Activated CD4-positive, alpha-beta T cell treated with anti-CD3 and anti-CD28 coated beads, Interleukin-2, Interleukin-6, amounts not matched to agents 100 ng/mL and 50 ng/mL, durations not matched to agents 16 hours and 8 hours (primary cell): ENCODE measurements at places on chromosomes 11 and 22.

DNA sequence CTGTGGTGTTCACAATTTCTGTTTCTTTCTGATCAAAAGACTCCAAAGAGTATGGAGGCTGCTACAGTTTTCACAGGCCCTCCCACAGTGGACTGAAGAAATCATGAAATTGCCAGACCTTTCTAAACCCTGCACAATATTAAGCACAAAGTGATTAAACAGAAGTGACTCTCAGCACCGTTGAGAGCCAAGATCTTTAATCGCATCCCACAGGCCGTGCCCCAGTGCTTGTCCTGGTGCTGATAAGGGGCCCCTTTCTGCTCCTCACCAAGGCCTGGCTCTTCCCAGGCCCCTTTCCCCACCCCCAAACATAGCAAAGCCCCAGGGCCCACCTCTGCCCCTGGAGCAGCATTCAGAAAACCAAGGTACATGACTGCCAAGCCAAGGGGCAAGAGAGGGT is 57.4 kb upstream of the BMAL1 start:
- DNase-seq = no peak

DNA sequence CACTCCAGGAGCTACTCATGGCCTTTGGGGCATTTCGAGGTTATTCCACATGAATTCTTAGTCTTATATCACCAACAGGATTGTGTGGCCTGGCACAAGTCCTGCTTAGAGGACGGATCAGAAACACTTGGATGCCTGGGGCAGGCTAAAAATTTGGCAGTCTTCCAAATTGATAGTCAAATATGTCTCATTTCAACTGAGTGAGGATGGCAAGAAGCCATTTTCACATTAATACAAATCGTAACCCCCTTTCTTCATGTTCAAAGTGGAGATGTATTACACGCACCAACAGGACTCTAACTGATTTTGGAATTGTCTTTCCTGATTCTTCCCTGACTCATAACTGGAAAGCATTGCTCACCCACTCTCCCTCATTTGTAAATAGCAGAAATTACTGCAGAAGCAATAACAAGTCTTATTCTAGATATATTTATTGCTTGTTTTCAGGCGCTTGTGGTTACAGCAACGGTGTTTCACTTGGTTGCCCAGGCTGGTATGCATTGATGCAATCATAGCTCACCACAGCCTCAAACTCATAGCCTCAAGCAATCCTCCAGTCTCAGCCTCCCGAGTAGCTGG is 10.3 kb upstream of the CCDC86 start:
- DNase-seq = no peak

GRCh38 chr22:37243402-37244113 is 511 bp downstream of the RAC2 start:
- no peak for DNase-seq

DNA sequence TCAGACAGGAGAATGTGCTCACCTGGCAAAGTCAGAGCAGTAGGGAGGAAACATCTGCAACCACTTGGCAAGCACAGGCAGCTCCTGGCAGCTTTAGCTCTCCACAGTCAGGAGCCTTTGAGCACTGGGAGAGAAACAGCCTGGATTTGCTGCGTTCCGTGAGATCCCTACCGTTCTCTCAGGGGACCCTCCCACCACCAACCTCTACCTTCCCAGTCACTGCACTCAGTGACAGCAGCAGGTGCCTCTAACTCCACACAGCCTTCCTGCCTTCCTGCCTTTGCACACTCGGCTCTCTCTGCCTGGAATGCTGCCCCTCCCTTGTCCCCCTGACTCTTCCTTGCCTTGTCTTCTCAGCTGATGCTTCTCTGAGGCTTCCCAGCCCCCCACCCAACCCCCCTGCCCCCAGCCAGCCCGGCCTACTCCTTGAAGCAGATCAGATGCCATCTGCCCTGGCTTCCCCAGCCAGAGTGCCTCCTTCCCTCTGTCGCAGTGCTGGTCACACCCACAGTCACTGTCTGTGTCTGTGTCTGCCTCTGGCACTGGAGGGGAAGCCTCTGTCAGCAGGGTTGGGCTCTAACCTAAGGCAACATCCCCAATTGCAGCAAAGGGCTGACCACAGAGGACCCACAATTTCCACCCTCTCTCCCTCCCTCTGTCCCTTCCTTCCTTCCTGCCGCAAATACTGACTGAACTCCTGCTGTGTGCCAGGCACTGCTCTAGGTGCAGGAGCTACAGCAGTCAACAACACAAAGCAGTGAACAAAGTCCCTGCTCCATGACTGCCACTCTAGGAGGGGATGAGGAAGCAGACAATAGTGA is 14.9 kb upstream of the TSKU start:
- DNase-seq = peak; percentile 46

DNA sequence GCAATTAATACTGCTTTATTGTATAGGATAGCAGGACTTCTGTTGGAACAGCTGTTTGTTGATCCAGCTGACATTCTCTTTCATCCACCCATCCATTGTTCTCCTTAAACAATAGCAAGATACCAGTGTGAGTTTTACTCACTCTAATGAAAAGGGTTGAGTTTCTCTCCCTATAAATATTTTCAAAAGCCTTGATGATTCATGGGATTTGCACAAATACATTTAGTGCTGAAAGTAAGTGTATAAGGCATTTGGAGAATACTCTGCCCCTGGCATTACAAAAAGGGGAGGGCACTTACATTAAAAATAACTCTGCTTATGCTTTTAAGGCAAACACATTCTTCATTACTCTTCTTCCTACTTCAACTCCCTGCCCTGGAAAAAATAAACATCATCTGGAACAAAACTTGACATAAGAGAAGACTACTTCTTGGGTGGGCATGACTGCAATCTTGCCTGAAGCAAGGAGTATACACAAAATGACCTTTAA is 634.9 kb downstream of the METTL15 start:
- DNase-seq = no peak

GRCh38 chr11:128210148-128210940 is 377.0 kb downstream of the ETS1 start:
- DNase-seq = no peak

DNA sequence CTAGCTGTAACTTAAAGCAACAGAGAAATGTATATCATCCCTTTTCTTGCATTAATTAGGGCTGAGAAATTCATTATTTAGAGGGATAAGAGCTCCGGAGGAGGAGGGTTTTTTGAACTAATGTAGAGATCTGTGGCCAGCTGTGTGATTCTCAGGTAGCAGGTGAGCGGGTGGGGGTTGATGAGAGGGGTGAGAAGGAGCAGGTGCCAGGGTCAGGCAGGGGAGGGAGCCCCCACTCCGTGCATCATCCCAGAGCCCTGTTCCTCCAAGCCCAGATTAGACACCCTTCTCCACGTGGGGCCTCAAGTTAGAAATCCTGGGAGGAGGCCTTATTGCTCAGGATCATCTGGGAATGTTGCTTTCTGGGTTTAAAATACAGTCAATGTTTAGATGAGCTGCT is 24.9 kb downstream of the ZBTB16 start:
- DNase-seq = no peak

GRCh38 chr11:133064152-133064877 is 468.0 kb downstream of the OPCML start:
- peak; percentile 27 for DNase-seq

DNA sequence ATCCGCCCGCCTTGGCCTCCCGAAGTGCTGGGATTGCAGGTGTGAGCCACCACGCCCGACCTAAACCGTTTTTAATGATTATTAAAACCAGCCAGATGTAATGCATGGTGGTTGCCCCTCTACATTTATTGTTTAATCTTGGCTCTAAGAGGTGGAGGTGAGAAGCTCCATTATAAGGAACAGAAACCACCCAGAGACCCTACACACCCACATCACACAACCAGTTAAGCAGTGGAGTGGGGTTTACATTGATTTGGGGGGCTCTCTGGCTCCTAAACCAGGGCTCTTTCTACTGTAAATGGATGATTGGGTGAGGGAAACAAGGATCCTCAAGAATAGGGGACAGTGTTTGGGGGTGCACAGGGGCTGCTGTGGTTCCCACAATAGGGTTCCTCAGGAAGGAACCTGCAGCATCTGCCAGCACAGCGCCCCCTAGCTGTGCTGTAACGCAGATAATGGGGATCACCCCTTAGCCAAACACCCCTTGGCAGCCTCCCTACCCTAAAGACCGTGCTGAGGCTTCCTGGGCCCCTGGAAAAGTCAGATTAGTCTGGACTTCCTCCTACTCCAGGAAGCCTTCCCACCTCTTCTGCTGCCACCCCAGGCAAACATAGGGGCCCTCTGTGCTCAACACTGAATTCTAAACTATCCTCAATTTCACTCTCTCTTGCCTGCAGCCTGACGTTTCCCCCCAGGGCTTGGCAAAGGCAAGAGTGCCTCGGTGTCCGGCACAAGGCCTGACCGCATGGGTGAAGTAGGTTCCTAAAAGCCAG is 2.4 kb downstream of the MPST start:
- peak; percentile 70 for DNase-seq

DNA sequence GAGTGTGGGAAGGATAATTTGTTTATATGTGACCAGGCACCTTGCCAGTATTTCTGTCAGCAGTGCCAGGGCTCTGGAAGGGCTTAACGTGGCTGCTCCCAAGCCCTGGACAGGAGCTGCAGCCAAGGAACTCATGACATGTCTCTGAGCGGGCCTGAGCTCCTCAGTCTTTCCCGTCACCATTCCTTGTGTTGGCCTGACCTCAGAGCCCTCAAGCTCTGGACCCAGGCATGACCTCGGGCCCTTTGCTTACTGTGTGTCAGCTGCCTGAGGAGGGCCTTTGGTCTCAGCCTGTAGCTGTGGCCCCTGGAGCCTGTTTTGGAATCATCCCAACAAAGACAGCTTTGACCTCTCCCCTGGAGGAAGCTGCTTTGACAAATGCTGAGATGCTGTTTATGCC is 264.1 kb upstream of the PLET1 start:
- DNase-seq = no peak

DNA sequence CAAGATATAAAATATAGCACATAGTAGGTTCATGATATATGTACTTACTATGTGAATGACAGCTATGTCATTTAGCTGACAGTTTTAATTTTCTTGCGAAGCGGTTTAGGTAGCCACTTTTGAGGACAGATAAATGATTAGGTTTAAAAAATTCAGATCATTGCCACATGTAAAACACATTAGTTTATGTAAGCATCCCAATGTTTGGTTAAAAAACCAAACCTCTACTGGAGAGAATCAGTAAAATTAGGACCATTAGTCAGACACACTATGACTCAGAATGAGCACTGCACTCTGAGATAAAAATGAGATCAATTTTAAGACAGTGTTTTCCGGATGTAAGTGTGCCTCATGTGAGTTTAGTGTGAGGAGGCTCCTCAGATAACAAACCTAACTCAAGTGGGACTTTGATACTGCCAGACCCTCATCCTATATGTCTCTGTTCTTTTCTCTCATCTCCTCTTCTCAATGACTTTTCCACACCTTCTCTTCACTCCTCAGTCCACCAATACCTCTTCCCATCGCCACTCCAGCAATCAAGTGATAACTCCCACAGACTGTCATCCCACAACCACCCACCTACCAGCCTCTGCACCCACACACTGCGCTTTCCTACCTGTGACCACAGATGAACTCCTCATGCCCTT is 6.8 kb upstream of the OR2AT4 start:
- DNase-seq = peak; percentile 76

DNA sequence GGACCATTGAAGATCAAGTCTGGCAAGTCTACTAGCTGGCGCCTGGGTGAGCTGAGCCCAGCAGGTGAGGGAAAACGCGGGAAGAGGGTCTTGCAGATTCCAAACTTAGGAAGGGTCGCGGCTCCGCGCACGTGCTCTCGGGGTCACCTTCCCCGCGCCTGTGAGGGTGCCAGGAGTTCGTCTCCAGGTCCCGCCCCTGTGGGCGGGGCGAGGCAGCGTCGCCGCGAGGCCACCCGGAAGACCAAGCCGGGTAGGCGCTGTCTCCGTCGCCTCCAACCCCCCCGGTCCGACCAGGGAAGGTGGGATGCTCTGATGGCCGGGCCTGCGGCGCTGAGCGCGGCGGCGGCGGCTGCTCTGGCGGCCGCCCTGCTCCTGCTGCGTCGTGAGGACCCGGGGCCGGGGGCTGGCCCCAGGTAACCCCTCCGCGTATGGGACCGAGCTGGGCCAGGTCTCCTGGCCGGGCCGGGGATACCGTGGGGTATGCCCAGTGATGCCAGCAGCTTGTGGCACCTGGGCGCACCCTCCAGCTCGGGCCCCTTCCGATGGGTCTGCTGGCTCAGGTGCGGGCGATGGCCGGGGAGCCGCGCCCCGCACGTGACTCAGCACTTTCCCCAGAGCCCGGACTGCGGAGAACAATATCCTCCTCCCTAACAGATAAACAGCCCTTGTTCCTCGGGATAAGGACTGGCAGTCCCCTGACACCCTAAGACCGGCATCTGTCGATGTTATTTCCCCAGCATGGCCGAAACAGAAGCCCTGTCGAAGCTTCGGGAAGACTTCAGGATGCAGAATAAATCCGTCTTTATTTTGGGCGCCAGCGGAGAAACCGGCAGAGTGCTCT is at the start of gene HTATIP2:
Gene HTATIP2 (plus strand): TSS at position 215 of the 841 bp plus-strand sequence. CDS start 524 bp downstream, at position 739.
- peak; percentile 85 for DNase-seq

- DNase-seq = no peak
Measured at GRCh38 chr11:110991661-110992355, 253.7 kb upstream of the POU2AF2 start.

DNA sequence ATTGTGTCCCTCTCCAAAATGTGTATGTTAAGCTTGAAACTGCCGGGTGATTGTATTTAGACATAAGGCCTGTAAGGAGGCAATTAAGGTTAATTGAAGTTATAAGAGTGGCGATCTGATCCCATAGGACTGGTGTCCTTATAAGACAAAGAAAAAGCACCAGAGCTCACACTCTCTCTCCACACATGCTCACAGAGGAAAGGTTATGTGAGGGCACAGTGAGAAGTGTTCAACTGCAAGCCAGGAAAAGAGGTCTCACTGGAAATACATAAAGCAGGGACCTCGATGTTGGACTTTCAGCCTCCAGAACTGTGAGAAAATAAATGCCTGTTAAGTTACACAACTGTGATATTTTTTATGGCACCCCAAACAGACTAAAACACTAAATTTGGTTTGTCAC is 1233.8 kb upstream of the CNTN5 start:
- DNase-seq = no peak

DNA sequence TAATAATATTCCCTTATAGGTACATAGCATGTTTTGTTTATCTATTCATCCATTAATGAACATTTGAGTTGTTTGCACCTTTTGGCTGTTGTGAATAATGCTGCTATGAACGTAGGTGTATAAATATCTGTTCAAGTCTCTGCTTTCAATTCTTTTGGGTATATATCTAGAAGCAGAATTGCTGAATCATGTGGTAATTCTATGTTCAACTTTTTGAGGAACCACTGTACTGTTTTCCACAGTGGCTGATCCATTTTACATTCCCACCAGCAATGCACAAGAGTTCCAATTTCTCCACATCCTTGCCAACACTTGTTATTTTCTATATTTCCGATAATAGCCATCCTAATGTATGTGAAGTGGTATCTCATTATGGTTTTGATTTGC is 51.2 kb upstream of the CWF19L2 start:
- DNase-seq = no peak

GRCh38 chr11:24609192-24610119 is 112.6 kb downstream of the LUZP2 start:
- no peak for DNase-seq
